Ovary (tissue), 10 donors: ENCODE measurements at places on chromosomes 1 and 21. TPM values are rescaled to one million over a fixed set of nuclear protein-coding genes. Genes with fewer than 3 reads are reported as not detected.

The CA6 gene
- not detected for total RNA-seq

The DTL gene
- 1.1 TPM for total RNA-seq

The PKP1 gene
- 0.48 TPM for total RNA-seq

The TMEM82 gene
- not detected for total RNA-seq

The MX2 gene
- 3.3 TPM for total RNA-seq

DNA sequence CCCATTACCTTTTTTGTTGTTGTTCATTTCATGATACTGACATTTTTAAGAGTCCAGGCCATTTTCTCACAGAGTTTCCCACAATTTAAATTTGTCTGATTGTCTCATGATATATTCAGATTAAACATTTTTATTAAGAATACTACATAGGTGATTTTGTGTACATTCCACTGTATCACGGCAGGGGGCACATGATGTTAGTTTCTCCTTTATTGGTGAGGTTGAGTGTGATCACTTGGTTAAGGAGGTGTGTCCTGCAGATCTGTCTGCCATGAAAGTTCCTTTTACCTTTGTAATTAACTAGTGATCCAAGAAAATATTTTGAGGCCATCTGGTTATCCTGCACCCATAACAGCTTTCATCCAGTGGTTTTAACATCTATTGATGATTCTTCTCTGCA lies 11.8 kb downstream of the RTCA start:
- H3K27me3 ChIP-seq, result no peaks in the 10 kb centered on the region
- H3K4me1 ChIP-seq, result no peaks in the 10 kb centered on the region
- H3K36me3 ChIP-seq, result no peaks in the 10 kb centered on the region

GRCh38 chr1:31296486-31297276 lies at the start of the genes SNRNP40 and ZCCHC17:
SNRNP40 (minus strand) TSS chr1:31296788; CDS start chr1:31296751, 37 bp downstream.
ZCCHC17 (plus strand) TSS chr1:31297032; CDS start chr1:31310099, 13,067 bp downstream.
- no peaks in the 10 kb centered on the region for H3K27me3 ChIP-seq
- no peak within 1 kb of the TSS for H3K27ac ChIP-seq
- peaks cover 12% of the 10 kb centered on the region for H3K4me1 ChIP-seq
- no peaks in the 10 kb centered on the region for H3K36me3 ChIP-seq

- no peaks in the 10 kb centered on the region for H3K4me1 ChIP-seq
- DNase-seq, result no peak
- H3K4me3 ChIP-seq, result no peak overlapping the region
- no peaks in the 10 kb centered on the region for H3K36me3 ChIP-seq
Observed at GRCh38 chr1:22615886-22616285, 20.5 kb upstream of the C1QA start.

GRCh38 chr1:6438047-6438525 lies 13.5 kb downstream of the ESPN start:
- peak; percentile 71 for DNase-seq
- H3K27me3 ChIP-seq, result no peaks in the 10 kb centered on the region
- H3K4me1 ChIP-seq, result peaks cover 1% of the 10 kb centered on the region
- H3K27ac ChIP-seq, result no peak overlapping the region
- no peaks in the 10 kb centered on the region for H3K36me3 ChIP-seq

DNA sequence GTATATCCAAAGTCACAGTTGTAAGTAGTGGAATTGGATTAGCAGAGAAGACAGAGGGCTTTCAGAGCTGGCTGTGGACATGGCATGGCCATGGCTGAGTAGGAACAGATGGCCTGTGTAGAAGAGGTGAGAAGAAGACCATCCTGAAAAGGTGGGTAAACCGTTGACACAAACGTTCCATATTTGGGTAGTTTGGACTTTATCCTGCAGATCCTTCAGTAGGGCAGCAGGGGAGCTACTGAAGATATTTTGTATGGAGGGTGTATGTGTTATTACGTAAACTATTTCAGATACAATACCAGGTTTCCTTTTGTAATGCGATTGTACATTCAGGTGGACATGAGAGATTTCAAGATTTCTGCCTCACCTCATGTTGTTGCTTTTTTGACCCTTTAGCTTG lies 1.6 kb downstream of the UTP11 start:
- H3K27me3 ChIP-seq, result no peaks in the 10 kb centered on the region
- no peak overlapping the region for H3K4me3 ChIP-seq
- DNase-seq, result no peak
- H3K27ac ChIP-seq, result no peak overlapping the region
- no peaks in the 10 kb centered on the region for H3K36me3 ChIP-seq
- no peaks in the 10 kb centered on the region for H3K4me1 ChIP-seq

DNA sequence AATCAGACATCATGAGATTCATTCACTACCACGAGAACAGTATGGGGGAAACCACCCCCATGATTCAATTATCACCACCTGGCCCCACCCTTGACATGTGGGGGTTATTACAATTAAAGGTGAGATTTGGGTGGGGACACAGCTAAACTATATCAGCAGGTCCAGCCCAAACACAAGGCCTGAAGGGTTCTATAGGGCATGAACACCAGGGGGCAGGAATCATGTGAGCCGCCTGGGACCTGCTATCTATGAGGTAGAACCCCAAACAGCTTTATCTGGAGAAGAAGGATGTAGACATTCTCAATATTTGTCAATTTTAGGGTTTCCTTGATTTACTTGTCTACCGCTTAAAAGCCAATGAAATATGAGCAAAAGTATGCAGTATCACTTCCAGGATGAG lies 294.9 kb upstream of the DEPDC1 start:
- no peaks in the 10 kb centered on the region for H3K36me3 ChIP-seq
- H3K27me3 ChIP-seq, result no peaks in the 10 kb centered on the region
- no peak overlapping the region for H3K4me3 ChIP-seq
- H3K4me1 ChIP-seq, result no peaks in the 10 kb centered on the region
